Stimulated activated CD8-positive, alpha-beta memory T cell treated with anti-CD3 and anti-CD28 coated beads, Interleukin-4, amount 100 ng/mL, for 4 hours (primary cell): ENCODE measurements at places on chromosomes 3 and 15.

- DNase-seq, result no peak
These were observed 51.8 kb upstream of the CDAN1 start for GRCh38 chr15:42788725-42789124.

- DNase-seq, result no peak
These were observed 197.3 kb upstream of the IL12A start for GRCh38 chr3:159791336-159791735.

DNA sequence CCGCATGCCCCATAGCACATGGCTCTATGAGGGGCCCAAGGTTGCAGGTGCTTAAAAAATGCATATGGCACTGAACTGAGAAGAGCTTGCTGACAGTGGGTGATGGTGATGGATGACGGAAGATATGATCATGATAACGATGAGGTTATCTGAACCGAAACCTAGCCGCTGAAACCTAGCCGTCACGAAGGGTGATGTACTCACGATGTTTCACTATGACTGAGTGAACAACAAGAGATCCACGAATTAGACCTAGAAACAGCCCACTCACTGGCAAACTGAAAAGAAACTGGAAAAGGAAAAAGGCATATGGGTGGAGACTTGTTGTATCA lies 57.6 kb upstream of the BCL6 start:
- DNase-seq, result peak; percentile 4

DNA sequence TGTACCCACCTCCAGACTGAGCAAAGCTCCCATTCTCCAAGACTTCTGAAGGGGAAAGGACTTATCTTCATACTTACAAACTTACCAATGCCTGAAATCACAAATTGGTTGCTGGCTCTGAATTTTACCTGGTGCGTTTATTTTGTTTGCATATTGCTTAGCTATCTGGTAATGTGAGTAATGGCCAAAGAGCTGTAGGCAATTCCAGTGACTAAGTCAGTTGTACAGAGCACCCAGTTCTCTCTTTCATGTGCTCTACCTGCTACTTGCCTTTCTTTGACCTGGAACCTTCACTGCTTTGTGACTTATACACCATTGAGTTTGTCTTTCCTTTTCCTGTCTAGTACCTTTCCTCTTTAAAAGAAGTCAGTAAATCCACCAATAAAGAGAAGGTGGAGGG lies 755.9 kb upstream of the LMCD1 start:
- no peak for DNase-seq

DNA sequence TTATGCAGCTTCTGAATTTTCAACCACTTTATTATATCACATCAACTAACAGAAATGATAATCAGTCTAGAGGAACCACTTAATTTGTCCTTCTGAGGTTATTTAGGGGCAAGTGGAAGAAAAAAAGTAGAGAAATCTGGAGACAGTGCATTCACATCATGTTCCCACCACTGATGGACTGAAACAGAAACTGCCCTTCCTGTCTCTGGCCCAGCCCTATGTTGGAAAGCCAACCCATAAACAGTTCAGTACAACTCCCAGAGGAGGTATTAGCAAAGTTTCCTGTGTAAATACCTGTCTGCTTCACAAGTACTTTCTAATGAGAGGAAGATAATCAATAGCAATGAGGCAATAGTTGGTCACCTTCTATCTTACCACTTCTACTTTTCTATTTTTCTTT lies 205.8 kb downstream of the SSR3 start:
- DNase-seq, result no peak
